ENCODE measurements at places on chromosomes 5 and 9.

DNA sequence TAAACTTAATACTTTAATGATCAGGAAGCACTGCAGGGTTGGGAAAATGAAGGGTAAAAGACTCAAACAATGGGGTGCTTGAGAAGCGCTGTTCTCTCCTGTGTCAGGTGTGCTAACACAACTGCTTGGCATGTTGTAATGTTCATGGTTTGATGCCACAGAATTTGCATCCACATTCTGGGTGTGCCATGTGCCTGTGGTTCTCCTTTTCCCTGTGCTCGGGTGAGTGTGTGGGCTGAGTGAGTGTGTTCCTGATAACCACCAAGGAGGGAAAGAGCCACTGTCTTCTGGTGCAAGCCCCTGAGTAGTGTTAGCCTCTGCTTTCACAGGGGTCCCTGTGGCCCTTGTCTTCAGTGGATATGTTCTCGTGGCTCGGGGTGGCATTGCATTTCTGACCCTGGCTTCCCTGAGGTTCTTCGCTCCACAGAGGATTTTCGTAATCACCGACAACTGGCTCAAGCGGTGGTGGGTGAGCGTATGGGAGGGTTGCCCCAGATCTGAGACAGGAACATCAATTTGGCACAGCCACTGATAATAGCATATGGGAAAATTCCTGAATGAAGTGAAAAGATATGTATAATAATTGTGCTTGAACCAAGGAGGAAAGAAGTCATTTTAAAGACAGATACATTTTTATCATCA, 102.0 kb downstream of the MVB12B start:
- no peak for DNase-seq

DNA sequence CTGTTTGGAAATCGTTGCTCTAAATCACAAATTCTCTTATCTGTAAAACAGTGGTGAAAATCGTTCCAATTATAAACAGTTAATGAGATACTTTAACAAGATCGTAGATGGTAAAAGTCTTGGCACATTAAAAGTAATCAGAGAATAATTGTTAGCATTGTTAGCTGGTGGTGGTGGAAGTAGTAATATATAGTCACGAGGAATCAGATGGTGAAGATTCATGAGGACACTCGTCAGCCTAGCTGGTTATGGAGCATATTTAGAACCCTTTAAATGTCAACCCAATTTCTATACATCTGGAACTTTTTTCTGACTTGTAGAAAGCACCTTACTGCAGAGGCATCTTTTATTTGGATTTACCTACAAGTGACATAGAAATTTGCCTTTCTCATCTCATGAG, 190.8 kb downstream of the TLE1 start:
- DNase-seq = no peak

GRCh38 chr5:94376672-94377345, 241.6 kb downstream of the KIAA0825 start:
- no peak for DNase-seq

GRCh38 chr9:127087411-127087810, 35.0 kb downstream of the ANGPTL2 start:
- no peak for DNase-seq

GRCh38 chr9:79185866-79186265, 385.9 kb upstream of the TLE4 start:
- DNase-seq = no peak

- no peak for DNase-seq
Observed at GRCh38 chr5:113029614-113030013, 53.0 kb downstream of the DCP2 start.

DNA sequence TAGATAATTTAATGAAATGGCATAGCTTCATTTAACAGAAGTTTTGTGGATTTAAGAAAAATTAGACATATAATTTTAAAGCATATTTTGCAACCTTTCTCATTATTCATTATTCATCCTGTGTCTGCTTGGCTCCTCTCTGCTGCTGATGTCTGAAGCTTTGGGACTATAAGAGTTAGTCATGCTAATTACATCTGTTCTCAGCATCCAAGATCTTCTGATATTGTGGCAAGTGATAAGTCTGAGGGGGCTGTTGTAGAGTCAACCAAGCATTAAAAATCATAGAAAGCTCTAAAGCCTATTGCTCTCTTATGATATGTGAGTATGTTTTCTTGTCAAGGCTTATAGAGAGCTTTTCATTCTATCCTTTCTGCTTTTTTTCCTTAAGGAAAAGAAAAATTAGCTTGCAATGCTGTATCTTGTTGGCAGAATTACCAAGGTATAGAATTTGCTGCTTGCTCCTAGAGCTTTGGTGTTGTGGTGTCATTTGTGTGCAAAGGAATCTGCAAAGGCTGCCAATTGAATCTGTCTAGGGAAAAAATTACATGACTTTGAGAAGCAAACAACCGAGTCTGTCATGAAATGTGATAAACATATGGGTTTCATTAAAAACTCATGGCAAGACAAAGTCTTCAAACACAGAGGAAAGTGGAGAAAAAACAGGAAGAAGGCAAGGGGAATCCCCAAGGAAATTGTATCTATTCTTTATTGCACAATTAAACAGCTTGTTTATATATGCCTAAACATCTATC, 156.1 kb upstream of the DAB2 start:
- no peak for DNase-seq

DNA sequence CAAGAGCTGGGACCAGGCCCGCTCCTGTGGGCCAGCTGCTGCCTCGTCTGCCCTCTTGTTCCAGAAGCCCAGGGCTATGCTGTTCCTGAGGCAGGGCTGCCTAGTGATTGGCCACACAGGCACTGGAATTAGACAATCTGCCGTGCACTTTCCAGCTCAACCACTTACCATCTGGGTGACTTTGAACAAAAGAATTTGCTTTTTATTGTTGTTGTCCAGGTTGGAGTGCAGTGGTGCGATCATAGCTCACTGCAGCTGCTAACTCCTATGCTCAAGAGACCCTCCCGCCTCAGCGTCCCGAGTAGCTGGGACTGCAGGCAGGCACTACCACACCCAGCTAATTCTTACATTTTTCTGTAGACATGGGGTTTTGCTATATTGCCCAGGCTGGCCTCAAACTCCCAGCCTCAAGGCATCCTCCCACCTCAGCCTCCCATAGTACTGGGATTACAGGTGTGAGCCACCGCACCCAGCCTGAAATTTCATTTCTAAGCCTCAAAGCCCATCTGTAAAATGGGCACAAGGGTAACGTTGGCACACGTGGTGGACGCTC, 1.2 kb upstream of the NEK6 start:
- no peak for DNase-seq

DNA sequence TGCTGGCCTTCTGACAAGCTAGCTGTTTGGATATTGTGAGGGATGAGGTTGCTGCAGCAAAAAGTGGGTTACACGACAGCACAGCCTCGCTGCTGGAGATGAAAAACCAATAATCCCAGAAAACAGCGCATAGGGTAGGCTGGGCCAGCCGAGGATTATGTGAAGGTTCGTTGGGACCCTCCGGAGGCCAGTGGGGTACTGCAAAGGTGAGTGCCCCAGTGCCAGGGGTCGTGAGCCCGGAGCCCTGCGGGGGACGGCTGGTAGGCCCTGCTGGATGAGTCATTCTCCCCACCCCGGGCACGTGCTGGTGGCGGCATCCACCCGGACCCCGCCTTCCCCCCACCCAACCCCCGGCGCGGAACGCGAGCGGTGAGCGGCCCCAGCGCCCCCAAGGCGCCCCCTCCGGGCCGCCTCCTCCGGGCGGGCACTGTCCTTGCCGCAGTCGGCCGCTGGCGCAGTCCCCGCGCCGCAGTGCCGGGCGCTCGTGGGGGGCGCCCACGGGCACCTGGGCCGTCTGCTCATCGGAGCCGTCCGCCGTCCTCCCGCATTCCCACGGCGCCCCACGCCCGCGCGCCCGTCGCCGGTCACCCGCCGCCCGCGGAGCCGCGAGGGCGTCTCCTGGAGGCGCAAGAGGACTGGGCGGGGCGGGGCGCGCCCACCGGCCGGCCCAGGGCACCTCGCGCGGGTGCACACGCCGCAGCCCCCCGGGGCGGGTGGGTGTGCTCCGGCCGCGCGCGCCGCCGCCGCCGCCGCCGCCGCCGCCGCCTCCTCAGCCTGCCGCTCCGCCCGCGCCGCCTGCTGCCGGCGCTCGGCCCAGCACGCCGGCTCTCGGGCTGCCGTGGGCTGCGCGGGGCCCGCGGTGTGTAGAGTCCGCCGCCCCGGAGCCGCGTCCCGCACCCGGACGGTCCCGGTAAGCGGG, at the start of gene PHF24:
Gene PHF24, plus strand, starts transcription at position 794 of the 919 bp plus-strand sequence. CDS start 13,014 bp downstream, outside the sequence.
- DNase-seq = no peak

DNA sequence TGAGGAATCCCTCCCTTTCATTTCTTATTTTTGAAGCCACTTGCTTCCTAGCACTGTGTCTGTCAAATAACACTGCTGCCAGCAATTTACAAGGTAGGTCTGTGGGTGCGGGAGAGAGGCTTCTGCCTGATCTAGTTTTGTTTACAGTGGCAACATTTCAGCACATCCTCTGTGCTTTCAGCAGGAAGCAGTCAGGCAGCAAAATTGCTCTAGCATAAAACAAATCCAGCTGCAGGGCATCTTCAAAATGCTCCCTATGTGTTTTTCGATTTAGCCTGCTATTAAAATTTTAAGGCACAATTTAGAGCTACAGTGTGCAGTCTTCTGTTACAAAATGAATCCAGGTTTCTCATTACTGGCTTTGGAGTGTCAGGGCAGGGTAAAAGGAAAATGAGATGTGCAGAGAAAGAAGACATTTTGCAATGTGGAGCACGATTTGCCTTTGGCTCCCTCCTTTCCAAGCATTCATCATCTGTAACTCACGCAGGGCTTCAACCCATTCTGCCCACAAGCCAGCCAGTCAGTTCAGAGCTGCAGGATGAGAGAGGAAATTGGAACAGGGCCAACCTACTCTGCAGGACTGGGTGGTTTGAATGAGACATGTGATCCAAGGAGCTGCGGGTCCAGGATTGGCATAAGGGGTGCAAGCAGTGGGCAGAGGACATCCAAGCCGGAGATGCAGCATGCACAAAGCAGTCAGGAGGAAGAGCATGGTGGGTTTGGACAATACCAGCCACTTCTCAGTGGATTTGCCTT, 143.4 kb upstream of the APC start:
- no peak for DNase-seq

DNA sequence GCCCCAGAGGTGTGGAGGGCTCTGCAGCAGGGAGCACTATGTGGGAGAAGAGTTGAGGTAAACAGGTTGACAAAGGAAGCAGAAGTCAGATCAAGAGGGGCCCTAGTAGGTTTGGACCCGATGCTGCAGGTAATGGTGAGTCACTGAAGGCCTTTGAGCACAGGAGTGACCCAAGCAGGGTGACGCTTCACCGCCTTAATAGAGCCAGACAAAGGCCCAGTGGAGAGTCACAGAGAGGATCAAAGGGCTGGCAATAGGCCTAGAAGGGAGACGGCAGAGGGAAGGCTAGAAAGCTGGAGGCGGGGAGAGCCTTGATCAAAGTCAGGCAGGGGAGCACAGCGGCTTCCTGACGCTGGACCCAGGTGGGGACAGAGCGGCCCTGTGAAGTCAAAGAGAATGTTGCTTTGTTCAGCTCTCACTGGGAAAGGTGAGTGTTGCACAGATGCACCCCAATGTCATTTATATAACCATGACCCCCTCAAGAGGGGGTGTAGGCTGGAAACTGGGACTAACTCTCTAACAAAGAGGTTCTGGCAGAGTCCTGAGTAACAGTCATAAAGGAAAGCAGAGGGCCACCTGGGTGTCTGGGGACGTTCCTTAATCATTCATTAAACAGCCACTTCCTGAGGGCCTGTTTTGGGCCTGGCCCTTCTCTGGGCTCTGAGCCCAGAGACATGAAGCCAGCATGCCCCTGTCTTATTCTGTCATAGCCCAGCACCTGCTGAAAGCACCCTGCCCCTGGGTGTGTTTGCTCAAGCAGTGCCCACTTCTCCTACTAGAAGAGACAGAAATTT, 9.8 kb upstream of the CPLX2 start:
- DNase-seq = no peak

GRCh38 chr5:57163553-57164006, 10.3 kb upstream of the GPBP1 start:
- DNase-seq = no peak

DNA sequence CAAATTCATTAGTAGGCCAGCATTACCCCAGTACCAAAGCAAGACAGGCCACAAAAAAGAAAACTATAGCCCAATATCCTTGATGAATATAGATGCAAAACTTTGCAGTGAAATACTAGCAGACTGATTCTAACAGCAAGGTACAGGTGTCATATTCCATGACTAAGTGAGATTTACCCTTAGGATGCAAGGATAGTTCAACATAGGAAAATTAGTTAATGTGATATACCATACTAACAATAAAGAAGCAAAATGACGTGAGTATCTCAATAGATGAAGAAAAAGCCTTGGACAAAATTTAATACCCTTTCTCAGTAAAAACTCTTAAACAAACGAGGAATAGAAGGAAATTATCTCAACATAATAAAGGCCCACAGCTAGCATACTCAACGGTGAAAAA, 13.3 kb downstream of the ZNF131 start:
- no peak for DNase-seq

DNA sequence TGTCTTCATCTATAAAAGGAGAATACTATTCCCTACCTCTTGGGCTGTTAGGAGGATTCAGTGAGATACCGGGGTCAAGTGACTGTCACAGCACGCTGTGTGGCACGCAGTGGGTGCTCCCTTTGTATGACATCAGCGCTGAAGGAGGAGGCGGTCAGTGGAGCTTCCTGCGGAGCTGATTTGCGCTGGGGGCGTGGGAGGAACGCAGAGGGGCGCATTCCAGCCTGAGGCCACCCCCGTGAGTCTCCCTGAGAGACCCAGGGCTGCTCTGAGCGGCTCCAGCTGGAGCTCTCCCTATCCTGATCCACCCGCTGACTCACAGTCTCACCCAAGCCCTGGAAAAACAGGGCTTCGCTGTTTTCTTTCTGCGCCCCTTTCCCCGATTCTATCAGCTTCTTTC, 24.3 kb upstream of the NEURL1B start:
- DNase-seq = no peak

GRCh38 chr9:19969721-19970120, 180.9 kb upstream of the SLC24A2 start:
- no peak for DNase-seq

- DNase-seq = no peak
Observed at GRCh38 chr5:37703841-37704241, 136.0 kb downstream of the GDNF start.

GRCh38 chr9:111994831-111995458, 98.3 kb downstream of the UGCG start:
- DNase-seq = no peak

DNA sequence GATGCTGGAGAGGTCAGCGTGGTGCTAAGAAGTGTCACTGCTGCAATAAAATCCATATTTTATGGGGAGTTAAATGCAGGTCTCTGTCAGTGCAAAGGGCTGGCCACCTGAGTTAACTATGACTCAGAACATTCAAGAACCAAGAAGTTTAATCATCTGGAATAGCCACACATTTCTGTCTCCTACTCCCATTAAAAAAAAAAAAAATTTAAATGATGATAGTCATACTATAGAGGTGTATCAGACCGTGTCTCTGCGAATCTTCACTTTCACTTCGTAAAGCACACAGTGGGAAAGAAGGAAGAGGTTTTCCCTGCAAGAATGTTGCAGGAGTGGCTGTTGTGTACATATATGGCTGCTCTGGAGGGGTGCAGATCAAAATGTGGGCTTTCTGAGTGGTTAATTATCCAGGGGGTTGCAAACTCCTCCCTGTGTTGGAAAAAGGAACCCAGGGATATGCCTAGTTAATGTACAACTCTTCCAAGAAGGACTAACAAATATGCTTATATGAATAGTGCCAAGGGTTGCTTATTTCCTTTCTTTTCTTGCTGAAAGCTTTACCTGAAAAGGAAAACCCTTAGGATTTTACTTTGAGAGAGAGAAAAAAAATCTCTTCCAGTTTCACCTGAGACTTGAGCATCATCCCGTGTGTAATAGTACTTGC, 1.5 kb downstream of the CDH6 start:
- no peak for DNase-seq

GRCh38 chr9:101668421-101668820, 70.0 kb downstream of the GRIN3A start:
- DNase-seq = no peak

- DNase-seq = no peak
Observed at GRCh38 chr5:161105525-161105924, 253.5 kb upstream of the ATP10B start.

Measured in T-helper 1 cell (primary cell).